ENCODE measurements at places on chromosomes 12 and 14.

- DNase-seq: no peak
Measured at GRCh38 chr12:52636189-52636588, 15.8 kb downstream of the KRT2 start.

DNA sequence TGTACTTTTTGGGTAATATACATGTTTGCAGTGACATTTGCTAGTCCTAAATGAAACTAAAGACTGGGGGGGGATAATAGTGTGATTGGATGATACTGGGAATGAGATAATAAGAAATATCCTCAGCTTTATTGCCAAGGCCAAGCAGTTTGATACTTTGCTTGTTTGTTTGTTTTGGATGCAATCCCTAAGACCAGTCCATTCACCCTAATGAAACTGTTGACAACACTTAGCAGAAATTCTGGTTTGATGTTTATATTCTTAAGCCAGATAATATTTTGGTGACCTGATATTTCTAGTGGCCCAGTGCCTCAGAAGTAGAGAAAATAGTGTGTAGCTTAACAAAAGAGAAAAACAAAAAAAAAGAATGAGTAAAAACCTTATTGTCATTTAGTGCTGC is 1.8 kb downstream of the PHC1 start:
- DNase-seq: no peak

- no peak for DNase-seq
Measured at GRCh38 chr14:30194741-30195148, 267.1 kb upstream of the PRKD1 start.

GRCh38 chr12:49853671-49854070 is 10.8 kb upstream of the BCDIN3D start:
- no peak for DNase-seq

DNA sequence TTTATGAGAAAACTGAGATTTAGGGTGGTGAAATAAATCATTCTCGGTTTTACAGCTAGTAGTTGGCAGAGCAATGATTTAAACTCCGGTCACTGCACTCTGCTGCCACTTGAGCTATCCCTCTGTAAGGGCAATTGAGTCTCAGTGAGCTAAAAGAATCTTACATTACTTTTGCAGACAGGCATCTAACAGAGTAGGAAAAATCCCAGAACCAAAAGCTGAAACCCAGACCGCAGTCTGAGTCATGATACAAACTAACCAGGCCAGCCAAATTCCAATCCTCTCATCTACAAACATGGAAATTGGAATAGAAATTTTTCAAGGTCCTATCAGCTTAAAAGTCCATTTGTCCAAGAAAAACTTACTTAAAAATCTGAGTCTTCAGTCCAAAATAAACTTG is 73.7 kb downstream of the ANKS1B start:
- DNase-seq: no peak

DNA sequence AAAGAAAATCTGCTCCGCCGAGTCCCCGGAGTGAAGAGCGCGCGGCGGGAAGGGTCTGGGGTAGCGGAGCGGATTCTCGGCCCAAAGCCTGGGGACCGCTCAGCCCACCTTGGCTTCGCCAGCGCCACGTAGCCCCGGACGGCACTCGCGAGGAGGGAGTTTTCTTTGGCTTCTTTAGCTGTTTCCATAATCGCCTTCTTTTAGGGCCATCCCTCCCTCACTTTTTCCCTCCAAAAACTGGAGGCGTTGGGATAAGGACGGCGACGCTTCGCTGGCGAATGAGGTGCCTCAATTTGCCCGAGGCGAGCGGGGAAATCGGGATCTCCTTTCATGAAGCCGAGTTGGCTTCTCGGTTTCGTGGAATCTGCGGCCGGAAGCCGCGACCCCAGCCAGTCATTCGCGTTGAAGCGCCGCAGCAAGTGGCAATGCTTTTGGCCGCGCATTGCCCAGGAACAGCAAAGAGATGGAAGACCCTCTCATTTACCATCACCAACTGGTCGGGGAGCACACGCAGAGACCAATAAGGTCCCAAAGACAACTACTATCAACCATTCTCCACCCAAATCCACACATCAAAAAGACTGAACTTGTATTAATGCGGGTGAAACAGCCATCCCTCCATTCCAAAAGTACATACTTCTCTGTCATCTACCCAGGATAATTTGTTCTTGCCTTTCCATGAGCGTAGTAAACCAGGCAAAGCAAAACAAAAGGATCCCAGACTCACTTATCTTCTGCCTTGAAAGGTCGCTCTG is 8.4 kb upstream of the SIX1 start:
- no peak for DNase-seq

GRCh38 chr12:14654842-14655241 is 41.6 kb downstream of the GUCY2C start:
- DNase-seq: no peak

DNA sequence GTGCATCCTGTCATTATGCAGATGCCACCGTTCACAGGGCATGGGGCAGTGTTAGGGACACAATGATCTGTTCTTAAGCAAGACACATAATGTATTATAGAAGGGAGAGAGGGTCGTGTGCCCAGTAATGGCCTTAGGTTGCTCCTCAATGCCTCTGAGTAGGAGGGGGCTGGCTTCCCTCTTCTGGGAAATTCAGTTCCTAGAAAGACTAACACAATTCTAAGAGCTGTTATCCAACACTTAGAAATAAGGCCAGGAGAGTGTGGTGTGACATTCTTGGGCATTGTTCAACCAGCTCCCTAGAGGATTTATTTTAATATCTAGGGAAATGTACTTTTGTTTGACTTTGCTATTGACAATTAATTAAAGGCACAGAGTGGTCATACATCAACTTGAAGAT is 118.5 kb downstream of the ADCK1 start:
- DNase-seq: no peak

DNA sequence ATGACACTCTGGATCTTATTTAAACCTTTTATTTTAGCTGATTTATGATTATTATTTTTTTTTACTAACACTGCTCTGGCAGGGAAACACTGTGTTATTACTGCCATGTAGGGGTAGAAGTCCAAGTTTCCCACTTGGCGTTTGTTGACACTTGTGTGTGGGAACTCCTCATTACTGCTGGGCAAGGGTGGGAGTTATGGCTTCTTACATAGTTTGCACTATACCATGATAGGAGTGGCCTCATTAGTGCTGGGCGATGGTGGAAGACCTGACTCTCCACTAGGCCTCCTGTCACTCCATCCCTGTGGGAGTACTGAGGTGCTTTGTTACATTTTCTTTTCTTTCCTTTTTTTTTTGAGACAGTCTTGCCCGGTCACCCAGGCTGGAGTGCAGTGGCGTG is 83.5 kb downstream of the BRMS1L start:
- DNase-seq: no peak

GRCh38 chr12:52091061-52091460 is 11.6 kb downstream of the SMIM41 start:
- DNase-seq: no peak

GRCh38 chr12:49875115-49875720 is 28.5 kb downstream of the FAIM2 start:
- no peak for DNase-seq

DNA sequence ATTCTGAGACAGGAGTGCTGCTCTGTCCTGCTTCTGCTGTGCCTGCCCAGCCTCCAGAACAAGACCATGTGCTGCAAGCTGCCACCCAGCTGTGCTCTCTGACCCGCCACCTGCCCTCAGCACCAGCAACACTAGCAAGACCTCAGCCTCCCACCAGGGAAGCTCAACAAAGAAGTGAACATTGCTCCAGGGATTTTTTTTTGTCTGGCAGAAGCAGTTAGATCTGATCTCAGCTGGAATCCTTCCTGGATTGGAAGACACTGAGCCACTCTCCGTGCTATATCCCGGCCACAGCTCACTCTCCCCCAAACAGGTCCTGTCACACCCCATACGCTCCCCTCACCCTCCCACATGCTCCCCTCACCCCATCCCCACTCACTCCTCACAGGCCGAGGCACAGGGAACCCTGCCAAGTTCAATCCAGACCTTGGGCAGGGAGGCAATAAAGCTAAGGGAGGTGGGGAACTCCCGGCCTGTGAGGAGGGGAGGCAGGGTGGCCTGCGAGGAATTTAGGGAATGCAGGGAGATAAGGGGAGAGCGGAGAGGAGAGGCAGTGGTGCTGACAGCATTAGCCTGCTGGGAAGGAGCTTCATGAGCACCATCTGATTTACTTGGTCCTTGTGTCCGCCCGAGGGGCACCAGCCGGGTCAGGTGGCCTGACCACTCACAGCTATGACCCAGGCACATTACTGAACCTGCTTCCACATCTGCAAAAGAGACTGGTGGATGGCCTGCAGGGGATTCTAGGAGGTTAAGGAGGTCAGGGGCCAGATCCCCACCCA is 29.7 kb downstream of the CCDC85C start:
- no peak for DNase-seq

- no peak for DNase-seq
Measured at GRCh38 chr14:95619785-95620417, 66.3 kb upstream of the TCL1B start.

GRCh38 chr12:52529846-52530245 is 9.7 kb upstream of the KRT5 start:
- DNase-seq: no peak

- no peak for DNase-seq
Measured at GRCh38 chr14:99257122-99257672, 14.8 kb downstream of the BCL11B start.

DNA sequence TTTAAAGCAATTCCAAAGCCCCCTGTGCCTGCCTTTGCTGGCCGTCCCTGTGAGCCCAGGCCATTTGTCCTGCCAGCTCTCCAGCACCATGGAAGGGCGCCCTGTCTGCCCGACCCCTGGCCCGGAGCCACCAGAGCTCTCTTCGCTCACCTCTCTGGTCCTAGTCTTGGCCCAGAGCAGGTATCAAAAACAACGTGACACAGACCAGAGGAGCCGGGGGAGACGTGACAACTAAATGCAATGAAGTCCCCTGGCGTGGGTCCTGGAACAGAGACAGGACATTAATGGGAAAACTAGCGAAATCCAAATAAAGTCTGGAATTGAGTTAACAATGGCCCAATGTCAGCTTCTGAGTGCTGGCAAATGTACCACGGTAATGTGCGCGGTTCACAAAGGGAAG is 83.2 kb upstream of the DIO3 start:
- DNase-seq: no peak

DNA sequence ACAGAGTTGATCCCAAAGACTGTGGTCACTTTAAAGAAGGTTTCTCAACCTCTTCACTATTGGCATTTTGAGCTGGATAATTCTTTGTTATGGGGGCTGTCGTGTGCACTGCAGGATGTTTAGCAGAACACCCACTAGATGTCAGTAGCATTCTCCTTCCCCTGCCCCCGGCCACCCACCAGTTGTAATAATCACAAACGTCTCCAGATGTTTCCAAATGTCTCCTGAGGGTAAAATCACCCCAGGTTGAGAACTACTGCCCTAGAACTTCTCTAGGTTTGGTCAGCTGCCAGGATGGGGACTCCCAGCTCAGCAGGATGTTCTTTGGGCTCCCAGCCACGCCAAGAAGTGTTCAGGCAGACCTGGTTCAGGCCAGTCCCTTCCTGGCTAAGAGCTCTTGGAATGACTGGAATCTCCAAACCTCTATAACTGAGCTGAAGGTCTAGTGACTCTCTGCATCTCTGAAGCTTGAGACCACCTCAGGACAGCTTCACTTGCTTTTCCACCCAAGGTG is 12.5 kb upstream of the AJUBA start:
- DNase-seq: peak; percentile 17

DNA sequence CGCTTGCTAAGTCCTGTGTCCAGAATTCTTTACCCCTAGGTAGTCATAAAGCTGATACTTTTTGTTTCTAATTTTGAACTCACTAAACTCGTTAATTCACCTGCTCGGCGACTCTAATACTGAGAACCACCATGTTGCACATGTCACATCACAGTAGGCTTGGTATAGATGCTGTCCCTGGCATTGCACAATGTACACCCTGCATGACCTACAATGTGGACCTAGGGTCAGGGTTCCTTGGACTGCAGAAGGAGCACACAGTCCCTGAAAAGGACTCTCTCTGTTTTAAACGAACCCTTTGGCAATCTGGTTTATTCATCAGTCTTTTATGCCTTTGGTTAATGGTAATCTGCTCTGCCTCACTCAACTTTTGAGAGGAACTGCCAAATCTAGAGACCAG is 272.4 kb downstream of the FOXN3 start:
- DNase-seq: no peak

GRCh38 chr12:55704824-55705718 is 2.6 kb downstream of the ITGA7 start:
- DNase-seq: no peak

- DNase-seq: no peak
Measured at GRCh38 chr12:33529810-33530209, 90.2 kb upstream of the SYT10 start.

DNA sequence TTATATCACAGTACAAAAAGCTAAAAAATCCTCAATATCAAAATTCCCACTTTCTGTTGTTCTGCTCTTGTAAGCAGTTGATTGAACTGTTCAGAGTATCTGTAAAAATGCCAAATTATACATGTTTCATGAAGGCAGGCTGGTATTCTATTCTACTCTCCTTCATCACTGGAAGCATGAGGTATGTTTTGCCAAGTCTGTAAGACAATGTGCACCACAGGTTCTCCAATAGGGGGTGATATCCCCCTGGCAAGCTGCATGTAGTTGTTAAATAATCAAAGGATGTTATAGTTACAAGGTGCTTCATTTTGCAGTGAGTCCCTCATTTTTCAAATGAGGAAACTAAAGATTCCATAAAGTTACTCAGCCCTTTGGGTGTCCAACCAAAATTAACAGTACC is 15.1 kb upstream of the NEK9 start:
- no peak for DNase-seq

DNA sequence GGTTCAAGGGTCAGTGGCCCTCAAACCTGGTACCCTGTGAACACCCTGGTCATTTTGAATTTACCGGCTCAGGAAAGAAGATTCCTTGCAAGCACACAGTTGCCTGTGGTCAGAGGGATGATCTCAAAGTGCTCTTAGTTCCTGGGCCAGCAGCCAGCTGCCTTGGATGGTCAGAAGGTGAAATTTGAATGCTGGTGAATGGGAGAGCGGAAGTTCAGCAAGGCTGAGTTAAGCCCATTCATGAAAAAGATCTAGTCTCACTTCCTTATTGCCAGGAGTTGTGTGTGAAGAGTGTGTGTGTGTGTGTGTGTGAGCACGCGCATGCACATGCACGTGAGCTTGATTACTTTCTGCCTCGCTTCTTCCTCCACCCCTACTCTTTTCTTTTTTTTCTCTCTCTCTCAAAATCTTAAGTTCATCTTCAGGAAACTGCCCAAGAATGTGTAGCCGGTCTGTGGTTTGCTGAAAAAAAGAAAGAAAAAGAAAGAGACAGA is 155.5 kb upstream of the CCND2 start:
- no peak for DNase-seq

GRCh38 chr12:131327521-131328488 is 374.1 kb downstream of the ADGRD1 start:
- DNase-seq: no peak

Data from stimulated activated CD4-positive, alpha-beta T cell treated with anti-CD3 and anti-CD28 coated beads, Interleukin-1b, Interleukin-23, amount 100 ng/mL, for 48 hours (primary cell).